SIG-M5 (cell line): ENCODE measurements at places on chromosomes 5 and 9.

- DNase-seq, result no peak
These were observed 7.7 kb upstream of the OCLN start for GRCh38 chr5:69484891-69485290.

DNA sequence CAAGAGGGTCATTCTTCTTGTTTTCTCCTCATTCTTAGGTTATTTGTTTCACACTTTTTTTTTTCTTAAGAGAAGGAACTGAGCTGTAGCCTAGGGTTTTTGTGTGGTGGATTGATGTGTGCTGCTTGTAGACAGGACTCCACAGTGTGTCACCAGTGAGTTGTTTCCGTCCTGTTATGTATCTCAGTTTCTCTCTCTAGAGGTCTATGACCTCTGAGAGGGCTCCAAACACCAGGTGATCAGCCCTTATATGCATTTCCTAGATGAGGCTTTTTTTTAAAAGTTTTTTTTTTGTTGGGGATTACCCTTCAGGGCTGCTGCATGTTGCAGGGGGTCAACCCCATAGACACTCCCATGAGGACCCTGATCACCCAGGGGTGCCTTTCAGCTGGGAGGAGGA lies 124.2 kb upstream of the MAST4 start:
- DNase-seq, result no peak

GRCh38 chr9:87107072-87107471 lies 159.8 kb upstream of the GAS1 start:
- DNase-seq, result no peak

DNA sequence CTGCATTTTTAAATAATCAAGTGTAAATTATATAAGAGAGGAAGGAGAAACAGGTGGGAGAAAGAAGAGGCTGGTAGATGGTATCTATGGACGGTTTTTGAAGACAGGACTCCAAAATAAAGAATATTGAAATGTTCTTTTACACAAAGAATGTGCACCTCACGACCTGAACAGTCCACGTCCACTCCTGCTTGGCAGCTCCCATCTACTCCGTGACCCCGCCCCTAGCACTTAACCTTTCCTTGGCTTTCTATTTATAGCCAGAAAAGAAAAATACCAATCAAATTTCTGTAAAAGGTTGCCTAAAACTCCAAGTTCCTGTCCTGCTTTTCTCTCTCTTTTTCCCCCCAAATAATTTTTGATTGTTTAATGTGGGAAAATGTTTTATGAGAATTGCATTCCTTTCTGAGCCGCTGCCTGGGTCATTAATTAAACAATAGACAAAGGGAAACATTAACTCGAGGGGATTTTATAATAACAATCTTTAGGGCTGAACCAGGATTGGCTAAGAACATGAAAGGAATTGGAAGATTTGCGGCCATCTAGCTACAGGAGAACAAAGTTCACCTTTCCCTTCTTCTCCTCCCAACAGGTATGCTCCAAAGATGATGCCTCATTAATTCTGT lies 173.6 kb upstream of the MAP3K1 start:
- DNase-seq, result no peak

GRCh38 chr5:169561893-169562292 lies 21.7 kb upstream of the SPDL1 start:
- no peak for DNase-seq
